Stimulated activated CD8-positive, alpha-beta memory T cell treated with anti-CD3 and anti-CD28 coated beads, Interleukin-2, amount 100 ng/mL, for 1 hour (primary cell): ENCODE measurements at places on chromosomes 12 and 14.

DNA sequence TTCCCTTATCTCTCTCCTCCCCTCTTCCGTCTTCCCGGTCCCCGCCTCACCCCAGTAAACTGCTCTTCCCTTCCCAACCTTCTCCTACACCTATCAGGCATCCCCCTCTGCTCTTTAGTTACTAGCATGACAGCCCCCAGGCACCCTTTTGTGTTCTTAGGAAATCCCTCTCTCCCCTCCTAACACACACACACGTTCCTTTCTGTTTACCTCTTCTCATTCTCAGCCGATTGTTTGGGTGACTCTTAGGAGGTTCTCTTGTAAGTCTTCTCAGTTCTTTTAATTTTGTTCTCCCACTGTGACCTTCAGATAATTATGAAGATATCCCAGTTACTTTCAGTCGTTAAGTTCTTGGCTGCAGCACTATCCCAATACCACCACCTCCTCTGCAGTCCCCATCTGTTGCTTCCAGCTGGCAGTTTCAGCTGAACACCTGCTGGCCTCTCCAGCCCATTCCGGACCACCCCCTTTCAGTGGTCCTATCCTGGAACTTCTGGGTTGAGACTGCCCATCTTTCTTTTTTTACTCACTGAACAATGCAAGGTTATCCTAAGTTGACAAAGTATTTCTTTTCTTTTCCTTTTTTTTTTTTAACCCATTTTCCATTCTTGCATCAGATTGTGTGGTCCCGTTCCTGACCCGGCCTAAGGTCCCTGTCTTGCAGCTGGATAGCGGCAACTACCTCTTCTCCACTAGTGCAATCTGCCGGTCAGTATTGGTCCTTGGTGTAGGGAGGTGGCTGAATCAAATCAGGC lies 711 bp downstream of the MARS1 start:
- no peak for DNase-seq

- DNase-seq: no peak
Measured at GRCh38 chr14:104647467-104648043, 41.9 kb upstream of the INF2 start.

GRCh38 chr12:6638305-6638704 lies 2.5 kb upstream of the LPAR5 start:
- no peak for DNase-seq

DNA sequence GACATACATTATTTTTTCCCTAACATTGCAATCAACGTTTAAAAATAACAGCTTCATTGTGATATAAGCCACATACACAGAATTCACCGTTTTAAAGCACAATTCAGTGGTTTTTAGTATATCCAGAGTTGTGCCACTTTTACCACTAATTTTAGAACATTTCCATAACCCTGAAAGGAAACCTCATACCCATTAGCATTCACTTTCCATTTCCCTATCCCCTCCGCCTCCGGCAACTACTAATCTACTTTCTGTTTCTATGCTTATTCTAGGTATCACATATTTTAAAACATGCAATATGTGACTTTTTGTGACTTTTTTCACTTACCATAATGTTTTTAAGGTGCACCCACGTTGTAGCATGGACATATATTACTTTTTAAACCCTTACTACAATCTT lies 55.6 kb upstream of the ISM2 start:
- no peak for DNase-seq

- no peak for DNase-seq
Measured at GRCh38 chr14:71486279-71486678, 445.9 kb upstream of the RGS6 start.

- DNase-seq: no peak
Measured at GRCh38 chr14:62626416-62626815, 418.8 kb downstream of the KCNH5 start.

DNA sequence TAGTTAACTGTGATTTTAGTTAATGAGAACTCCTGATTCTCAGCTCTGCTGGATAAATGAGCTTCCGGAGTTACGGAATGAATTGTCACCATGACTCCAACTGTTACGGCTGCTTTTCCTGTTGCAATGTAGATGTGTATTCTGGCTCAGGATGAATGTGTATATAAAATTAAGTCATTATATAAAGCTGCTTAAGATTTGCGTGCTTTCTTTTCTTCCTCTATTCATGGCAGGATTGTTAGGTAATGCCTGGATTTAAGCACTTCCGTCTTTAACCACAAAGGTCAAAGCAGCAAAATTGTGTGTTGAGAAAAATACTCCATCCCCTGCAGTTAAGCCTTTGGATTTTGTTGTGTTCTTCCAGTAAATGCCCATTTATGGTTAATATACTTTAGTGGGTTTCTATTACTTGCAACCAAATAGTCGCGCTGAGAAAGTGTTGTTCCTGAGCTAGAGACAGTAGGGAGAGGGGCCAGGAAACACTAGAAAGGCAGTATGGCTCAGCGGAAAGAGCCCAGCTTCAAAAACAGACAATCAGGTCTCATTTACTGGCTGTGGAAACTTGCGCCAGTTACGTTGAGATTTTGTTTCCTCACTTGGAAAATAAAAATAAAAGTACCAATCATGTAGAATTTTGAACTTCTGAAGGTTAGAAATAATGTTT lies 9.4 kb upstream of the CCDC175 start:
- DNase-seq: no peak

GRCh38 chr14:99237288-99237687 lies 34.7 kb downstream of the BCL11B start:
- DNase-seq: no peak

DNA sequence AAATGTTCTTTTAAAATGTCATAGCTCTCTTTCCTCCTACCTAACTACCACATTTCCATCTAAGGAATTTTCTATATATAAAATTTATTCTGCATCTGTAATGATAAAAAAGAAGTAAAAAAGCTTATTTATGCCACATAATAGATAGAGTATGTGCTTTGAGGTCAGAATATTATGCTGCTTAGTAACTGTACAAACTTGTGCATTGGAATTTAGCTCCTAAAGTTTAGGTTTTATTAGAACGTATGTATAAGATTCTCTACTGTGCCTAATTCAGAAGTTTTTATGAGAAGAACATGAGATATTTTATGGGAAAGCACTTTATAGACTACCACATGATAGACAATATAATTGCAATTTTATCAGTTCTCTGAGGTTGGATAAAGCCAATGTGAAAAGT lies 384.6 kb downstream of the SLC16A7 start:
- no peak for DNase-seq

DNA sequence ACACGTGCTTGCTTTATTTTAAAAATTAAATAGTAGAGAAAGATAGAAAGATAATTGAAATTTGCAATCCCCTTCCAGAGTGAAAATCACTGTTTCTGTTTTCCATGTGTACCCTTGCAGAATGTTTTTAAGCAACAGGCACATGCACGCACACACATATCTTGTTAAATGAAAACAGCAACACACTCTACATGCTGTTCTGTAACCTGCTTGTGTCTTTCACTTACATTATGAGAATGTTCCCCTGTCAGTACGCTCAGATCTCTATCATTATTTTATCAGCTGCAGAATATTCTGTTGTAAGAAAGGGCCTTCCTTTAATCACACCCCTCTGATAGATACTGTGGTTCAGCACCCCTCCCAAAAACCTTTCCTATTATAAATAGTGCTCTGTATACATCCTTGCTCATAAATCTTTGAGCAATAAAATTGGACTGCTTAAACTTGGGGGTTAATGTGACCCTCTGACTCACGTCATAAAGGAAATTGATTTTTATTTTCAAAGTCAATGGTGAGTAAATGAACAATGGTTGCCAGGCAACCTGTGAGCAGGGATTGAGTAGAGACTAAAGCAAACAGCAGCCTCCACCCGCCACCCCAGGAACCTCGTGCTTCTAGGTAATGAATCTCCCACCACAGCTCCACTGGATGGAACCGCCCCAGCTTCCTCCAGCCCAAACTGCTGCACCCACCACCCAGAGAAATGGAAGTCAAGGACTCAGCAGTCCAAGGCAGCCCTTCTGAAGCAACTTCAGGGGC lies 31.9 kb upstream of the CHGA start:
- no peak for DNase-seq

- DNase-seq: no peak
Measured at GRCh38 chr12:13004361-13004760, 4.3 kb upstream of the HEBP1 start.

- no peak for DNase-seq
Measured at GRCh38 chr12:10540776-10541205, 35.1 kb downstream of the EIF2S3B start.

DNA sequence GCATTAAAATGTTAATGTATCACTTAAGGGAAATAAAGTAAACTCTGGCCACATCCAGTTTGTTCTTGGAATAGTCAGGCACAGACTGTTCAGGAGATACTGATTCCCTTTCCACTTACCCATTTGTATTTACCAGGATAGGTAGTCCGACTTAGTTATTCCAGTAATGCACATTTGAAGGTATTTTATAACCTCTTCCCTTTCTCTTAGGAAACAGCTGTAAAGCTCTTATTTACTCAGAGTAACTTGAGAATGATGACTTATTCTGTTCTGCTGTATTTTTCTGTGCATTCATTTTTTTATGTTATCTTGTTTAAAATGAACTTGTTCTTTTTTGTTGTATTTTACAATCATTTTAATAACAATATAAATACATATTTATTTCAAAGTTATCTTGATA lies 78.0 kb downstream of the METTL25 start:
- no peak for DNase-seq

DNA sequence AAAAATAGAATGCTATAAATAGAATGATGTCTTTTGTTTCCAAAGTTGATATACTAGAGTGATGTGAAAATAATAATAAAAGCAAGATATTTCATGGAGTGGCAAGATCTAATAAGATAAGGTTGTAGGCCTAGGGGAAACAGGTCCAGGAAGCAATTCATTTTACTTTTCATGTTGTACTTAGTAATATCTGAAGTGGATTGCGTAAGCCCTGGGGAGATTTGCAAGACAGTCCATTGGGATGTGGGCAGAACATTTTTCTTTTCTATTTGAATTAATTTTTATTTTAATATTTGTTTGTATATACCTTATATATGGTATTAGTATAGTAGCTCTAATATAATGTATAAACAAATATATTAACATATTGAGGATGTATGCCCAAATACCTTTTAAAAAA lies 7.5 kb downstream of the NUBPL start:
- DNase-seq: no peak

- no peak for DNase-seq
Measured at GRCh38 chr12:106073179-106073578, 65.6 kb downstream of the NUAK1 start.

- DNase-seq: no peak
Measured at GRCh38 chr14:95052016-95052585, 105.2 kb downstream of the DICER1 start.

DNA sequence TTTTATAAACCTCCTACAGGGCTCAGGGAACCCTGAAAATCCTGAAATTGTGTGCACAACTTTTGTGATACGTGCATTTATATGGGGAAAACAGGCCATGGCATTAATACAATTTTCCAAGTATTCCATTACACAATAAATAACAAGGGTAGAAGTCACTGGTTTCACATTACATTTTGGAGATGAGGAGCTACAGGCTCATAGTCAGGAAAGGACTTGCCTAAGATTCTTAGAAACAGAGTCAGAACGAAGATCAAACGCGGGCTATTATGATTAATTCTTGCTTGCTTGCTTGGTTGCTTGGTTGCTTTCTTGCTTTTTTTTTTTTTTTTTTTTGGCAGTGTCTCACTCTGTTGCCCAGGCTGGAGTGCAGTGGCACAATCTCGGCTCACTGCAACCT lies 16.7 kb downstream of the NOS1 start:
- DNase-seq: no peak

DNA sequence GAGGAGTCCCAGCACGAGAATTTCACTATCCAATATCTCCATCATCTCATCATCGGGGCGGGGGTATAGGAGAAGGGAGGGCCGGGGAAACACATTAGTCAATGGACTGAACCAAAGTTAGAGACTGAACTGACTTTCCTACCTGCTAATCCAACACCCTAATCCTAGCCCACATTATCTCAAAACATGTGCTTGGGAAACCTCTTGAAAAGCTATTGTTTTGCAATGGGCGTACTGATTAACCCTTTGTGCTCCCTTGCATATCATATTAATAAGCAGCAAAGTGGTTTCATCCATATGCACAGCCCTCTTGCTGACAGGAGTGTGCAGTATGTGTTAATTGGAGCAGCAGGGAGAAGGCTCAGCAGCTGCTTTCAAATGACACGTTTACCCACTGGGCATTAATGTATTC lies 125.7 kb upstream of the GRIP1 start:
- DNase-seq: no peak

DNA sequence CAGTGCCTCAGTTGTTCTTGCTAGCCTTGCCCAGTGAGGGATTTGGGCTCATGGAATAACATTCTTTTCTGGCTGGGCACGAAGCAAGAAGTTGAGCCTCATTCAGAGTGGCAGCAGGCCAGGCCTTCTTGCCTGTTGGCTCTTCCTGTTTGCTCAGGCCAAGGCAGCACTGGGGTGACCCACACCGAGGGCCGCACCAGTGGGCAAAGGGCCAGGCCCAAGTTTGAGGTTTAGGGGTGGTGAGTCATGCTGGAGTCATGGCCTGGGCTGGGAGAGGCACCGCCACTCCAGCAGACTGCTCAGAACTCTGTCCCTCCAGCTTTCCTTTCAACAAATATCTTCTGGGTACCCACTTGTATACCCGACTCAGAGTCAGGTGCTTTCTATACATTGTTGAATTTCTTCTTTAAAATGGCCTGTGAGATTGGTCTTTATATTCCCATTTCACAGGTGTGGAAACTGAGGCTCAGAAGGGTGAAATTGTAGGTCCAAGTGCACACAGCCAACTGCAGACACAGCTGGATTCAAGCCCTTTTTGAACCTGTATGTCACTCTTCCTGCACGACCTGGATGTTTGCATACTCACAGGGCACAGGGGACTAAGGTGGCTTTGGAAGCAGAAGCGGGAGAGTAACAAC lies 279.4 kb downstream of the FOXN3 start:
- no peak for DNase-seq

DNA sequence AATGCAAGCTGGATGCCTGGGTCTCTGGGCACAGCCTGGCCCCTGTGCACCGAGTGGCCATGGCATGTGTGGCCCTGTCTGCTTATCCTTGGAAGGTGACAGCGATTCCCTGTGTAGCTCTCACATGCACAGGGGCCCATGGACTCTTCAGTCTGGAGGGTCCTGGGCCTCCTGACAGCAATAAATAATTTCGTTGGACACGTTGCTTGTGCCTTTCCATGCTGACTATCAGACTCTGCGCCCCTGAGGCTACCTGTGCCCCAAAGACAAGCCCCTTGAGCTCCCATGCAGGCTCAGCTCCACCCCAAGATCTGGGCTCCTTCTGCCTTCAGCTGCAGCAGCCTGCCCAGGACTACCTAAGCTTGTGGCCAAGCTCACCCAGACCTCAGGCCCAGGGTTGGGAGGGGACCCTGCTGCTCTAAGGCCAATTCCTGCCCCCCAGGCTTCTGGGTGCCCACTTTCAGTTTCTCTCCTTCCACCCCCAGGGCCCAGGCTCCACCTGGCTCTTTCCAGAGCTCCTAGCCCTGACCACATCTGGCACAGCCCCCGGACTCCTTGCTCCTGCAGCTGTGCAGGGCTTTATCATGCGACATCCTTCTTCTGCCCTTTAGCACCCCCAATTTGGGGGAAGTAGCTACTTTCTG lies 11.8 kb downstream of the SERPINA3 start:
- no peak for DNase-seq

DNA sequence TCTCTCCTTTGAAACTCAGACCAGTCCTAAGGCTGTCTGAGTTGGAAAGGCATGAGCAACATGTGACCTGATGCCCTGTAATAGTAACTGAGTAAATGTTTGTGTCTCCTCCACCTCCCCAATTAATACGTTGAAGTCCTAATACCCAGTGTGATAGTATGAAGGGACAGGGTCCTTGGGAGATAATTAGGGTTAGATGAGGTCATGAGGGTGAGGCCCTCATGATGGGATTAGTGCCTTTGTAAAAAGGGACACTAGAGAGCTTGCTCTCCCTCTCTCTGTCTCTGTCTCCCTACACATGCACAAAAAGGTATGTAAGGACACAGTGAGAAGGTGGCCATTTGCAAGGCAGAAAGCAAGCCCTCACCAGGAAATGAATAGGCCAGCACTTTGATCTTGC lies 18.1 kb upstream of the KIF21A start:
- no peak for DNase-seq
